Heart right ventricle (tissue), 16 donors: ENCODE measurements at places on chromosomes 5 and 9.

DNA sequence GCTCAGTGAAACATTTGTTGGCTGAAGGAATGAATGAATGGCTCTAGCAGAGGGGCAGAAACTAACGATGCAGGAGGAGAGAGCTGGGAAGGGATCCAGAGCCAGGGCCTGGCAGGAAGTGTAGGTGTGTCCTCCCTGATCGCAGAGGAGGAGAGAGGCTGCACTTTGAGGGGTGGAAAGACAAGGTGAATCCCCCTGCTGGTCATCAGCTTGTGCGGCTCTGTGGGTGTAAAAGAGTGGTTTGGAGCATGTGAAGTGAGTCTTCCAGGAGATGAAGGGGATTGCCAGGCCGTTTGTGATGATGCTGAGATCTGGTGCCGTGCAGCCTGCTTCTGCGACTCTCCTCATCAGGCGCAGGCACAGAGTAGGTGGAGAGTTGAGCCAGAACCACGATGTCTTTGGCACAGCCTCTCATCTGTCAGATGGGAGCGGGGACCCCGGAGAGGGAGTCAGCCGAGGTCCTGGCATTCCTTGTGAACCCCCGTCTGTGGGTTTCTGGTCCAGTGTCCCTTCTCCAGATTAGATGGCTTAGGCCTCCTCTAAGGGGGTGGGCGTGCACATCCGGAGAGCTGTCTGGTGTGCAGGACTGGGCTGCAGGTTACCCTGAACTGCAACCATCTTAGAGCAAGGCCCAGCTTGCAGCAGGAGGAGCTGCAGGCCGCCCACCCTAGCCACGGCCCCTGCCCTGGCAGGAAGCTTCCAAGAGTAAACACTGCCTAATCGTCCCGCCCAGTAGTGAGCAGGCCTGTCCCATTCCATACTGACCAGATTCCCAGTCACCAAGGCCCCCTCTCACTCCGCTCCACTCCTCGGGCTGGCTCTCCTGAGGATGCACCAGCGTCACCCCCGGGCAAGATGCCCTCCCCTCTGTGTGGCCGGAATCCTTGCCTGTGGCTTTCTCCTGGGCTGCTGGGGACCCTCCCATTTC, at the start of gene ADAMTS13:
TSS of gene ADAMTS13 (plus strand) at position 753 of the 928 bp plus-strand sequence. CDS start at position 830, 77 bp downstream.
- no peak for DNase-seq

GRCh38 chr9:129493002-129493705, 127.7 kb downstream of the C9orf50 start:
- DNase-seq = no peak

GRCh38 chr5:122719991-122720746, 54.7 kb upstream of the SNX2 start:
- DNase-seq = no peak

- no peak for DNase-seq
These were observed 14.7 kb downstream of the IGIP start for GRCh38 chr5:140140435-140140834.

DNA sequence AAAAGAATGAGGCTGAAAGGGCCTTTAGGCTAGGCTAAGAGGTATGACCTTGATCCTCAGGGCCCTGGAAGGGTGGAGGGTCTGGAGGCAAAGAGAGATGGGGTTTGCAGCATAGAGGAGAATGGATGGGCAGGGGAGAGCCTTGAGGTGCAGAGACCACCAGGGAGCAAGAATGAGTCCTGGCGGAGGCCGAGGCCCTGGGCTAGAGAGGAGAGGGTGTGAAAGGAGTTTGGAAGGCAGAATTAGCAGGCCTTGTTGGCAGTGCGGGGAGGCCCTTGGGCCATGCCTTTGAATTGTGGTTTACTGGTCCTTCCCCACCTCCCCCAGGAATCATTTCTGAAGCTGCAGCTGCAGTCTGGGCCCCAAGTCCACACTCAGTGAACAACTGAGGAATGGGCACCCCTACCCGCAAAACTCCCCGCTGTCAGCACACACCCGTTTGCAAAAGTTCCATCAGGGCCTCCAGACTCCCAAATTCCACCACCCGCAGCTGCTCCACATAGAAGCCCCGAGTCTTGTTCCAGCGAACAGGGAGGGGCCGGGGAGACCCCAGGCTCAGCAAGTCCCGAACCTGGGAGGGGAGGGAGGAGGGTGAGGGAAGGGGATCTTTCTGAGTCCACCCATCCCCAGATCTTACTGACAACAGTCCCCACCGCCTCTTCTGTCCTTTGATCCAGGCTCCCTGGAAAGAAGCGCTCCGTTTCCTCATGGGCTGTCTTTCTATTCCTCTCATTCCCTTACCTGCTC, 2.1 kb downstream of the KIF12 start:
- DNase-seq = no peak

GRCh38 chr5:122870219-122870856, 24.9 kb downstream of the SNX24 start:
- DNase-seq = no peak

- no peak for DNase-seq
These were observed 28.0 kb downstream of the TEX10 start for GRCh38 chr9:100324594-100325200.
